ENCODE measurements at places on chromosomes 3 and 15. TPM values are rescaled to one million over a fixed set of nuclear protein-coding genes. Genes with fewer than 3 reads are reported as not detected.

Gene WNT5A
- 10.6 TPM for total RNA-seq

Gene NPAP1
- not detected for total RNA-seq

Gene ACP3
- total RNA-seq, result 0.44 TPM

Gene TGM4
- not detected for total RNA-seq

Gene TMEM207
- not detected for total RNA-seq

Gene PP2D1
- not detected for total RNA-seq

Gene CPLX3
- not detected for total RNA-seq

Gene MAP6D1
- 31.3 TPM for total RNA-seq

Gene APBA2
- total RNA-seq, result 4.7 TPM

Gene AMT
- total RNA-seq, result 5.5 TPM
